Naive thymus-derived CD4-positive, alpha-beta T cell (primary cell): ENCODE measurements at places on chromosomes 12 and 14. TPM values are rescaled to one million over a fixed set of nuclear protein-coding genes. Genes with fewer than 3 reads are reported as not detected.

GPRC5D gene
- total RNA-seq, result not detected

COX8C gene
- not detected in 2 replicates for total RNA-seq

COA8 gene
- total RNA-seq, result 25.5 TPM

MSI1 gene
- total RNA-seq, result not detected

- no peak for DNase-seq
Measured at GRCh38 chr14:96368534-96368933, 5.2 kb downstream of the GSKIP start.

DNA sequence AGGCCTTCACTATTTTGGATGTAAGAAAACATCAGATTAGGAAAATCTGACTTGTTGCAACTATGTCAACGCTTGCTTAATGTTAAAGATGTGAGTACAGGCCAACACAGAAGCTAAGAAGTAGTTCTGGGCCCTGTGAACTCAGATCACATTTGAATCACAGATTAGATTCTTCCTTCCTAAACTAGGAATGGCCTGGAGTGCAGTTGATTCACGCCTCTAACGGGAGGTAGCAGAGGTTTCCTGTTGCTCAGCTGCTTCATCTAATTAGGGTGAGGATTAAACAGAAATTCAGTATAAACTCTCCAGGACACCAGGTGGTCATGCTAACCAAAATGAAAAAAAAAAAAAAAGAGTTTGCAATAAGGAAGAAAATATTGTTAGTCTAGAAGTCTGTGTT lies 314.3 kb downstream of the TRHDE start:
- DNase-seq, result no peak

DNA sequence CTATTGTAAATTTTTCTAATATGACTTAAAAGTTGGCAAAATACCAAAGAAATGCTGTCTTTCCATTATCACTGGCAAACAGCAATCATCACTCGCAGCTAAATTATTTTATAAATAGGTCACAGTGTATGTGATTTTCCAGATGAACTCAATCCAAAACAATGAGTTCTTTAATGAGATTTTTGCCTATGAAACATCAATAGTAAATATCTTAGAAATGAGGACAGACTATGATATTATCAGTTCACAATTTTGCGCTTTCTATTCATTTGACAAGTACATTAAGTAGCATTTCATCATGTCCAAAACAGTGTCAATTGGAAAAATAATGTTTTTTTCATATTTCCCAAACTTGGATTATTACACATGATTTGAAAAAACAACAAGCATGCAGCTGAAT lies 65.7 kb downstream of the PIK3C2G start:
- DNase-seq, result no peak

- DNase-seq, result no peak
Measured at GRCh38 chr12:58907391-58907790, 12.9 kb downstream of the LRIG3 start.
